Transverse colon (tissue), 4 donors: ENCODE measurements at places on chromosomes 4 and X. TPM values are rescaled to one million over a fixed set of nuclear protein-coding genes. Genes with fewer than 3 reads are reported as not detected.

GRCh38 chr4:11590132-11590531 lies 161.4 kb upstream of the HS3ST1 start:
- H3K27ac ChIP-seq: no peak overlapping the region
- H3K4me1 ChIP-seq: no peaks in the 10 kb centered on the region
- no peak for DNase-seq
- no peaks in the 10 kb centered on the region for H3K27me3 ChIP-seq

DNA sequence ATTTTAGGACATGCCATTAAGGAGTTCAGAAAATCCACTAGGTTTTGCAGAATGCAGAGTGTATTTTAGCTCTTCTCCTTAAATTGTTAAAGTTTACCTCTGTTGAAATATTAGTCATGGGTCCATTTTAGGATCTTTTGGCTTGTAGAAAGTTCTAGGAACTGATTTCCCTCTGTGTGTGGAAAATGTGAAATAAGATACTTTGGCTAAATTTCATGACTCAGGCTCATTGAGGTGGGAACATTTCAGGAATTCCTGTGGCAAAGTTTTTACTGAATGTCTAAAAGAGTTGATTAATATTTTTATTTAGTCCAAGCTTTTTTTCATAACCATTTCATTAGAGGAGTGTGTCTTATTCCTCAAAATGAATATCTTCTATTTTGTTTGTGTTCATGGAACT lies 7.0 kb downstream of the FHIP1A start:
- no peaks in the 10 kb centered on the region for H3K27me3 ChIP-seq
- no peak overlapping the region for H3K27ac ChIP-seq
- H3K4me3 ChIP-seq: no peak overlapping the region
- DNase-seq: no peak
- no peaks in the 10 kb centered on the region for H3K36me3 ChIP-seq

DNA sequence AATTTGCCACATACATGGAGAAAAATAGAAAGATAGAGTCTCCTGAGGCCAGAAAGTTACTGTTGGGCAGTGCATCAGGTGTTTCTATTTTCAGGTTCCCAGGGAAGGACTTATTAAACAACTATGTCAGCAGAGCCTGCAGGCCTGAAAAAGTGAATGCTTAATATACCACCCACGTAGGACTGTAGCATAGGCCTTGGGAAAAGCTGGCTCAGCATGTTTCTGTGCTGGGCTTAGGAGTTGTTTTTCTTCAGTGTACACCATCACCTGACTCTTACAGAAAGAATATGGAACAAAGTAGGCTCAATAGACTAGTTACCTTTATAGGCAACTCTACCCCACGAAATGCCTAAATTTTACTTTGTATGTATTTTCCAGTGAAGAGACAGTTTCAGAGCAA lies 1385.9 kb downstream of the FAM133A start:
- no peak overlapping the region for H3K27ac ChIP-seq
- no peaks in the 10 kb centered on the region for H3K27me3 ChIP-seq
- H3K36me3 ChIP-seq: no peaks in the 10 kb centered on the region

GRCh38 chr4:96775501-96775900 lies 935.6 kb downstream of the PDHA2 start:
- H3K27ac ChIP-seq: no peak overlapping the region
- DNase-seq: no peak
- H3K36me3 ChIP-seq: no peaks in the 10 kb centered on the region
- no peak overlapping the region for H3K4me3 ChIP-seq

GRCh38 chr4:163548481-163549243 lies 54.2 kb downstream of the TMA16 start:
- H3K36me3 ChIP-seq: no peaks in the 10 kb centered on the region
- no peak overlapping the region for H3K4me3 ChIP-seq
- no peak for DNase-seq

GRCh38 chr4:56348576-56348975 lies 38.7 kb downstream of the AASDH start:
- H3K36me3 ChIP-seq: no peaks in the 10 kb centered on the region
- H3K4me1 ChIP-seq: no peaks in the 10 kb centered on the region
- H3K27ac ChIP-seq: no peak overlapping the region
- H3K4me3 ChIP-seq: no peak overlapping the region

The PHKA2 gene
- 23.8 TPM for total RNA-seq
